Bladder microvascular endothelial cell (primary cell): ENCODE measurements at places on chromosomes 6 and 20. TPM values are rescaled to one million over a fixed set of nuclear protein-coding genes. Genes with fewer than 3 reads are reported as not detected.

BPIFB1 gene
- total RNA-seq: not detected in 2 replicates

DPPA5 gene
- total RNA-seq: not detected in 2 replicates

SOX18 gene
- 36.2 and 43.9 TPM in 2 replicates for total RNA-seq

MUC22 gene
- not detected in 2 replicates for total RNA-seq

GJA1 gene
- total RNA-seq: 269 and 353 TPM in 2 replicates

CGA gene
- not detected in 2 replicates for total RNA-seq

EPPIN gene
- not detected in 2 replicates for total RNA-seq

DDX39B gene
- 309 and 373 TPM in 2 replicates for total RNA-seq

RPS6KA2 gene
- 85.3 and 381 TPM in 2 replicates for total RNA-seq

CCN6 gene
- total RNA-seq: not detected in 2 replicates

SNPH gene
- total RNA-seq: 3.7 and 5.5 TPM in 2 replicates

SLC22A1 gene
- 0.13 TPM in 1 of 2 replicates, not detected in the other for total RNA-seq

CHMP4B gene
- total RNA-seq: 37.4 and 57.4 TPM in 2 replicates

HRH3 gene
- not detected in 2 replicates for total RNA-seq

EGFL8 gene
- total RNA-seq: 0.81 and 2.0 TPM in 2 replicates

SLC22A16 gene
- not detected in 2 replicates for total RNA-seq

RSPO3 gene
- under 0.01 and 0.19 TPM in 2 replicates for total RNA-seq

OR12D3 gene
- total RNA-seq: not detected in 2 replicates

MOCS1 gene
- 6.8 and 15.1 TPM in 2 replicates for total RNA-seq

GJA10 gene
- not detected in 2 replicates for total RNA-seq

GCNT2 gene
- 6.3 and 43.7 TPM in 2 replicates for total RNA-seq

ENPP5 gene
- total RNA-seq: not detected in 2 replicates

B3GALT4 gene
- total RNA-seq: 4.8 and 10.0 TPM in 2 replicates

PIM1 gene
- 1.1 and 3.1 TPM in 2 replicates for total RNA-seq

PLEKHG1 gene
- 31.2 and 50.9 TPM in 2 replicates for total RNA-seq

PRDM13 gene
- not detected in 2 replicates for total RNA-seq

FRK gene
- under 0.01 and 0.06 TPM in 2 replicates for total RNA-seq

GLO1 gene
- total RNA-seq: 88.2 and 99.8 TPM in 2 replicates

TRIM31 gene
- total RNA-seq: not detected in 2 replicates

CUTA gene
- total RNA-seq: 52.1 and 53.3 TPM in 2 replicates

PRICKLE4 gene
- 2.3 and 6.2 TPM in 2 replicates for total RNA-seq

KIAA1755 gene
- total RNA-seq: 0.16 and 0.44 TPM in 2 replicates

SYNDIG1 gene
- total RNA-seq: not detected in 2 replicates

PTPRT gene
- not detected in 2 replicates for total RNA-seq

RIPOR3 gene
- total RNA-seq: under 0.01 and 0.63 TPM in 2 replicates

SUMO4 gene
- 0.65 and 4.3 TPM in 2 replicates for total RNA-seq

SEMG1 gene
- total RNA-seq: not detected in 2 replicates

SLC22A2 gene
- not detected in 2 replicates for total RNA-seq

HLA-DRB5 gene
- 1.6 and 12.3 TPM in 2 replicates for total RNA-seq

CEBPB gene
- 4.0 and 16.6 TPM in 2 replicates for total RNA-seq

ACTL10 gene
- total RNA-seq: 1.5 and 1.6 TPM in 2 replicates

SLC25A27 gene
- total RNA-seq: 2.1 and 3.3 TPM in 2 replicates
